ENCODE measurements at places on chromosomes 3 and 15.

DNA sequence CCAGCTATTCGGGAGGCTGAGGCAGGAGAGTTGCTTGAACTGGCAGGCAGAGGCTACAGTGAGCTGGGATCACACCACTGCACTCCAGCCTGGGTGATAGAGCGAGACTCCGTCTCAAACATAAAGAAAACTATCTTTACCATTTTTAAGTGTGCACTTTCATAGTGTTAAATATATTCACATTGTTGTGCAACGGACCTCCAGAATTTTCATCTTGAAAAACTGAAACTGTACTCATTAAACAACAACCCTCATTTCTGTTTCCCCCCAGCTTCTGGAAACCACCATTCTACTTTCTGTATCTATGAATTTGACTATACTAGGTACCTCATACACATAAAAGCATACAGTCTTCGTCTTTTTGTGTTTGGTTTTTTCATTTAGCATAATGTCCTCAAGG is 375.1 kb downstream of the SHQ1 start:
- no peak for DNase-seq

DNA sequence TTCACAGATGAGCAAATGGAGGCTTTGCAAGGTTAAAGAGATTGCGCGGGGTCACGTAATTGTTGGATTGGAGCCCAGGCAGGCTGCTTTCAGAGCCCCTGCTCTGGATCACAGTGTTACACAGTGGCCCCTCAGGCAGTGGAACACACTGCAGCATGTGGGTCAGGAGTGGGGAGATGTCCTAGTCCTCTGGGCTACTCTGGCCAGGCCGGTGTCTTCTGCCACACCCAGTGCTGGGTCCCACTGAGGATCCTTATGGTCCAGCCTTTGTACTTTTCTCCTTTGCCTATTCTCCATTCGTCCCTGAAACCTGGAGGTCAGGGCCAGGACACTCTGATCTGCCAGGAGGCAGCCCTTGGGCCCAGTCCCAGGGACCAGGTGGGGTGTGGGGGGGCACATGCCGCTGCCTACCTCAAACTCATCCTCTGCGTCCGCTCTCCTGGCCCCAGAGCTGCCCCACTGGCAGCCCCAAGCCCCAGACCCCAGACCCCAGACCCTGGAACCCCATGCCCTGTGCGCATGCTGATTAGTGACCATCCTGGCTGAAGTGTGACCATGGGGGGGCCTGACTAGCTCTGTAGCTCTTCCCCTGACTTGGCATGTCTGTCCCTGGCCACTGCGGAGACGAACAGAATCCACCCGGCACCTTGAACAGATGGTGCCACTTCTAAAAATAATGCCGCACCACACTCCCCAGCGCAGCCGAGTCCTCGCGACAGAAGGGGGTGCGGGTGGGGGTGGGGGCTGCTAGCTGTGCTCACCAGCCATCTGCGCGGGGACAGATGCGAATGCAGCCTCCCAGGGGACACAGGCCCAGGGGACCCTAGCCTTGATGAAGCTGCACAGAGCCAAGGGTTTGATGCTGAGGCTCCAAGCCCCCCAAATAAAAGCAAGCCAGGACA is 41.6 kb downstream of the ATP2B2 start:
- no peak for DNase-seq

- no peak for DNase-seq
Observed at GRCh38 chr3:150248116-150248887, 159.8 kb upstream of the TSC22D2 start.

DNA sequence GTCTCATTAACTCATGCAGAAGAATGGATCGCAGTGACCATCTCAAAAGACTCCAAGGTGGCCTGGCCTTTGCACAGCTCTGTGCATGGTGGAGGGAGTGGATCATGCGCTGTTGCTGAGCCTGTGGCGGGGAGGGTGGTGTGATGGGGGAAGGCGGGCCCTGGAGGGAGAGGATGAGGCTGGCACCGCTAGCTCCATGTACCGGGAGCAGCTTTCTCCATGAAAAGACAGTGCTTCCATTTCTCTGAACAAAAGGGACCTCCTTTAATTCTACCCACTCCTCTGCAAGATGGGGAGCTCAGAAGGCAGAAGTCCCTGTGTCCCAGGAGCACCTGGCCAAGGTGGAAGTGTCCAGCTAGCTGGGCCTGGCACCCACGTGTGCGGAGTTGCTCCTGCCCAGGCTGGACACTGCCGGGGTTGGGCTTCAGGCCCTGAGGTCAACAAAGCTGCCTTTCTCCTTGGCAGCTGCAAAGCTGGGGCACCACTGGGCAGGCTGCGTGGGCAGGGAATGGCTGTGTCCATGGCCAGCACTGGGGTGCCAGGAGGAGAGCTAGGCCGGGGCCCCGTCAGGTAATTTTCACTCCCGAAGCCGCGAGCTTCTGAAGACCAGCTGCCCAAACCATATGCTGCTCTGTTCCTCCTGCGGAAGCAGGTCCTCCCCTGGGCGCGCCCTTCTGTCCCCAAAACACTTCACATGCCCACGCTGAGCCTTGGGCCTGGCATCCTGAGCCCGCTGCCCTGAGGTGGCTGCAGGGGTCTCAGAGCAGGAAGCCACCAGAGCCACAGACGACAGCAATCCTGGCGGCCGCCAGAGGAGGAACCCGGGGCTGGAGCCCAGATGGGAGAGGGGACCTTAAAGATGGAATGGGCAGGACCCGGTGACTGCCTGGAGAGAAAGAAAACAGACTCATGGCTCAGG is 6.4 kb downstream of the MAP6D1 start:
- DNase-seq = no peak

- no peak for DNase-seq
Observed at GRCh38 chr3:50673931-50674330, 796 bp upstream of the DOCK3 start.

DNA sequence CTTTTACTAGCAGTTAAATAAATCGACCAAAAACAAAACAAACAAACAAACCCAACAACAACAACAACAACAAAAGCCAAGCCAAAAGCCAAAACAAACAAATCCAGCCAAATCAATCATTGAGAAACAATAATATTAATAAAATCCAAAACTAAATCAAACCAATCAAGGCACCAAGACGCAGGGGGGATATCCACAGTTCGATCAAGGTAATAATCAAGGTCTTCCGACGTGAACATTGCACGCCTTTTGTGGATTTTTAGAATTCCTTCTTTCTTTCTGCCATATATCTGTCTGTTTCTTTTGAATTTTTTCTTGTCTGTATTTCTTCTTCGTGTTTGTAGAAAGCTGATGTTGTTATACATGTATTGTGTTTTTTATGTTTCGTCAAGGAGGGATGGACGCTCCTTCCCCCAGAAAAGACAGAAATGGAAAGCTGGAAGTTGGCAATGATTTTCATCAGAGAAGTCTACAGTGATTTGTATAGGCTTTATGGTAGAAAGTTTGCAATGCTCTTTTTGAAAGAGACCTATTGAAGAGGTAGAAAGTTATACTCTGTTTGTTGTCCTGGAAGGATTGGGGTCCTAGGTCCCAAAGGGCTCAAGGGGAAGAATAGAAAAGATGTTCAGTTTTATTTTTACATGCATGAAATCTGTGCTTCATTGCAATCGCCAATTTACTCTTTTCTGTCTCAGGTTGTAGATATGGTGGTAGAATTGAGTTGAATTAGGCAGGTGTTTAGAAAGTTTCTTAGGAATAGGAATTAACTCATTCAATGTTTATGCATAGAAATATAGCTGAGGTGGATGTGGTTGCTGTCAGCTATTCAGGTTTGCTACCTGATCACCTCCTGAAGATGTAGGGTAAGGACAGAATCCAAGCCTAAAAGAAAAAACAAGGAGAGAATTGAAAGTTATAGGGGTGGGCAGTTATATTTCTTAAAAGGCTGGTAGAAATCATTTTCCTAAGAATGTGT is 1.2 kb downstream of the ARPP21 start:
- DNase-seq = no peak

GRCh38 chr3:115615001-115615814 is 8.1 kb upstream of the GAP43 start:
- DNase-seq = no peak

DNA sequence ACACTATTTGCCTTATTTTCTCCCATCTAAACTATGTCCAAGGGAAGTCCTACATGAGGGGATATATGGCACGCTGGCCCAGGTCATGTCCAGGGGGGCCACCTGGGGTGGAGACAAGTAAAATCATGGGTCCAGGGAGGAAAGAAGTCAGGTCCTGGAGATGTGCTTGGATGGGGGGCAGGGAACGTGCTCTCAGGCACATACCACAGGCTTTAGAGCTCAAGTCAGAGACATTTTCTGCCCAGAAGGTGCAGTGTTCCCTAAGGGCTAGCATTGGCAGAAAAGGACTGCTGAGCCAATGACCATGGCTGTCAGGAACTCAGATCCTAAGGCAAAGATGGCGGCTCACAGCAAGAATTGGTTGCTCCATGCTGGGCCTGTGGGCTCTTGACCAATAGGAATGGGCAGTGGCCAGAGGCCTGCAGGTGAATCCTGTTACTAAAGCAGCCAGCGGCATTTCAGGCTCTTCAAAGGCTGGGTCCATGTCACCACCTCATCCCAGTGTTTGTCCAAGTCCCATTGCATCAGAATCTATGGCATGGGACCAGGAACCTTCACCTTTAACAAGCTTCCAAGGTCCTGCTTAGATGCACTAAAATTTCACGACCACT is 175.0 kb downstream of the RPLP1 start:
- DNase-seq = no peak

GRCh38 chr3:157282261-157283191 is 122.6 kb upstream of the CCNL1 start:
- DNase-seq = no peak

GRCh38 chr3:181493423-181493822 is 218.3 kb upstream of the SOX2 start:
- DNase-seq = no peak

DNA sequence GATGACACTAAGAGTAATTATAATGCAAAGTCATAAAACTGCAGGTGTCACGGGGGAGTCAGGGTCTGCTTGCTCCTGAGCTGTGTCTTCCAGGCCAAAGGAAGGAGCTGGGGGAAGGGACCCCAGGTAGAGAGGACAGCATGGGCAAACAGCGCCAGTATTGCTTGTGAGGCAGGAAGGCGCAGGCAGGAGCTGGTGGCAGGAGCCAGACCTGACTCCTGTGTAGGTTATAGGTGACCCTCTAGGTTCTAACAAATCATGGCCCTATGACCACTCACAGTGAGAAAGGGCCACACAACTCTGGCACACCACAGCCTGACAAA is 1.9 kb downstream of the CISH start:
- DNase-seq = no peak

Measured in Panc1 (cell line).